ENCODE measurements at places on chromosomes 2 and 18. TPM values are rescaled to one million over a fixed set of nuclear protein-coding genes. Genes with fewer than 3 reads are reported as not detected.
A peak's percentile ranks its signal among the peaks of the same experiment; 100 is the strongest.

DNA sequence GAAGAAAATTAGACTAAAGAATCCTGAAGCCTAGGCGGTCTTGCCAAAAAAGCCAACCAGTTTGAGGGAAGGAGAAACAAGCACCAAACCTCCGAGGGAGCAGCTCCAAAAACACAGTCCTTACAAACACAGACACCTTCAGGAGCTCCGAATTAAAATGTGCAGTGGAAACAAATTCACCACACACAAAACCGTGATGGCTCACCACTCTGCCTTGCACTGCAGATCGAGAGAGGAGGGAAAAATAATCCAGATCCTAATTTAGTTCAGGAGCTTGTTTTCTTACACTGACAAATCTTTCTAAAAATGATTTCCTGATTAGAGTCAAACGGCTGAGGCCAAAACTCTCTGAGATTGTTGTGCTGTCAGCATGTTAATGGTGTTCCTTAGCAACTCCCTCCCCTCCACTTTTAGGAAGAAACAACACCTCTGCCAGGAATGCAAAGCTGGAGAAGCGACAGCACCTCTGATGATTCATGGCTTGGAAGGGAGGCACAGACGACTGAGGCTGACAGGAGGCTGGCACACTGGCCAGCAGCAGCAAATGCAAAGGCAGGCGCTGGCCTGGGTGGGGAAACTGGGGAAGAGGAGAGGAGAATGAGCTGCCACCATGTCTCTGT is 249.4 kb upstream of the KLHL29 start:
- no peak for DNase-seq

DNA sequence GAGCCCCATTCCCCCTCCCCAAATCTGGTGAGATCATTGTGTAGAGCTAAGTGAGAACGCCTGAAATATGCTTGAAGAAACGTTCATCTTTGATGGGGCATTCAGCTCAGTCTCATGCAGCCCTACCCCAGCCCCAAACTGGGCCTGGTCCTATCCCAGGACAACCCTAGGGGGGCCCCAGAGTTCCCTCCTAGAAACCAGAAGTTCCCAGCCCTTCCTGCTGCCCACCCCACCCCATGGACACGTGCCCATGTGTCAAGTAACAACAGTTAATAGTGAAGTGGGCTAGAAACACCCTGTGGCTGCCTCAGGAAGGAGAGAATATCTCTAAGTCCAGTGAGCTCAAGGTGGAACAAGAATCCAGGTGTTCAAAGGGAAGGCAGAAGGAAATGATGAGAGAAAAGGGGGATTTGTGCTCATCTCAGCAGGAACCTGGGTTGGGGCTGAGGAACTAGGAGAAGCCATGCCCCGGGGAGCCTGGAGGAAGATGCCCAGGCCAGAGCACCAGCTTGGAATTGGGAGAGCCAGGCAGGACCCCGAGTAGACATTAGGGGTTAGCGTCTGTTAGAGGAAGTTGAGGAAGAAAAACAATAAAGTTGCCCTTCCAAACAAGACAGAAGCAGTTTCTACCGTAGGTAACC is 20.1 kb upstream of the SLC20A1 start:
- no peak for DNase-seq

- DNase-seq = no peak
These were observed 94.4 kb upstream of the RND3 start for GRCh38 chr2:150581717-150582472.

- no peak for DNase-seq
These were observed 132.6 kb upstream of the ZNF236 start for GRCh38 chr18:76689646-76690264.

DNA sequence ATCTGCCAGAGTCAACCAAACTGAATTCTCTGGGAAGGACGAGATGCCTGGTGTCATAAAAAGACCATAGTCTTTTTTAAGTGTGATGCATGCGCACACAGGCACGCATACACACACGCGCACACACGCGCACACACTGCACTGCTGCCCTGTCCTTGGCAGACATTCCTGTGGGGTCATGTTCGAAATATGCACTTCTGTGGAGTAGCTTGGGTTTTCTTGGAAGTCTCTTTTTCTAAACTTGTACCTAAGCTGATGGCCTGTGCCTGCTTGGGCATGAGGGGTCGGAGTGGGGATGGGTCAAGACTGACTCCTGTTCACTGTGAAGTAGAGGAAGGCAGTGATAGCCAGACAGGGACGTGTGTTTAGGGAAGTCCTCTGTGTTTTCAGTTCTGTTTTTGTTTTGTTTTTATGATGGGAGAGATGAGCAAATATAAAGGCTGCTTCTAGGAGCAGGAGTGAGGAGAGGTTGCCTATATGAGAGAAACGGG is 4.0 kb upstream of the RMC1 start:
- DNase-seq = peak; percentile 58

DNA sequence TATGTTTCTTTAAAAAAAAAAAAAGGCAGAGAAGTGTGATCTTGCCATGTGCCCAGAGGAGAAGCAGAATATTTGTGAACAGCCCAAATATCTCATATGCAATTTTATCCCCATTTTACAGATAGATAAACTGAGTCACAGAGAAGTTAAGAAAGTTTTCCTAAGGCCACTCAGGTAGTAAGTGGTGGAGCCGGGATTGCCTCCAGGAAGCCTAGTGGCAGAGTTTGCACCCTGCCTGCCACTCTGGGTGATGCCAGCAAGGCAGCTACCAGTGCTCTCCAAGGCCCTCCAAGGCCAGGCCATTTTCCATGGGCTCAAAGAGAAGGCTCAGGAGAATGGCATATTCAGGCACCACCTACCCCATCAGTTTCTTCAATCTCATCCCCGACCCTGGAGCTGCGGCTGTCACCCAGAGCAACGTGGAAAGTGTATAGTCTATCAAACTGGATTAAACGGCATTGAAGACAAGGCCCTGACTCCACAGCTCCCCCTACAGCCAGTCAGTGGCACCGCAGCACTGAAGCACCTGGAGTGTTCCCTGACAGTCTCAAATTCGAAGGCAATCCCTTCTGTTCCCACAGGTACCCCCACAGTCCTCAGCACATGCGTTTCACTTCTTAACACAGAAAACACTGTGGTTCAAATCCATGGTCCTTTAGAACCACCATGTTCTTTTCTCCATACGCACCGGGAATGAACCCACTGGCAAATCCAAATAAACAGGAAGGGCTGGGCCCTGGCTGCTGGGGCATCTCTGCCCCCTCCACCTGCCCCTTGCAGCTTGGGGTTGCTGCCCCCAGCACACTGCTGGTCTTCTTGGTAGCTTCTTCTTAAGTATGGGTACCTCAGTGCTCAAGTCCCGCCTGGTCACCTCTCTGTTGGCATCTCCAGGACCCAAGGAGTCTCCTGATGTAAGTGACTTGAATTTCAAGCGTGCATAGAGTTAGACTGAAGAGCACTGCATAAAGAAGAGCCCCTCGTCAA is 175.3 kb downstream of the INHBB start:
- DNase-seq = no peak

- no peak for DNase-seq
These were observed 58.6 kb downstream of the GALNT14 start for GRCh38 chr2:31079665-31080064.

DNA sequence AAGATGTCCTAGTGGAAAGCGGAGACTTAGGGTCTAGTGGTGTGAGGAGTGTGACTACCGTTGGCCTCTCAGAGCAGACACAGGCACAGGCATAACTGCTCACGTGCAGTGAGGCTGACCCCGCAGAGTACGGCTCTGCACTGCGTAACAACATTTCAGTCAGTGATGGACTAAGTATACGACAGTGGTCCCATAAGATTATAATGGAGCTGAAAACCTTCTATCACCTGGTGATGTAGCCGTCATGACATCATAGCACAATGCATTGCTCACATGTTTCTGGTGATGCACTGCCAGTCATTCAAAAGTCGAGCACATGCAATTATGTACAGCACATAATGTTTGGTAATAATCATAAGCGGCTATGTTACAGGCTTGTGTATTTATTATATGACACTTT is 179.6 kb downstream of the VAPA start:
- DNase-seq = no peak

DNA sequence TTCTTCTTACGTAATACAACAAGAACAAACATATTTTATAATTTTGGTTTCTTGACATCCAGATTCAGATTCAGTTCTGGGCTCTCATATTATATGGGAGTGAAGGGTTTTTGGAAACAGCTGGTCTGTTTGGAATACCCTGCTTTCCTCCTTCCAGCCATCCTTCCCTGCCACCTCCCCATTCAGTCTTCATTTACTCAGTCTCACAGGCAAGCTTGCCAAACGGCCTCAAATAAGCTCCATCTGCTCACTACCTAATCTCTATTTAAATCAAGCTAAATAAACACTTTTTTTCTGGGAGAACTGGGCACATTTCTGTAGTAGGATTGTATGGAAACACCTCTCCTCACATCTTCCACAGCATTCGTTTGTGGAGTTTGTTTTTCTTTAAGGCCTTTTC is 147.5 kb downstream of the RND3 start:
- DNase-seq = no peak

DNA sequence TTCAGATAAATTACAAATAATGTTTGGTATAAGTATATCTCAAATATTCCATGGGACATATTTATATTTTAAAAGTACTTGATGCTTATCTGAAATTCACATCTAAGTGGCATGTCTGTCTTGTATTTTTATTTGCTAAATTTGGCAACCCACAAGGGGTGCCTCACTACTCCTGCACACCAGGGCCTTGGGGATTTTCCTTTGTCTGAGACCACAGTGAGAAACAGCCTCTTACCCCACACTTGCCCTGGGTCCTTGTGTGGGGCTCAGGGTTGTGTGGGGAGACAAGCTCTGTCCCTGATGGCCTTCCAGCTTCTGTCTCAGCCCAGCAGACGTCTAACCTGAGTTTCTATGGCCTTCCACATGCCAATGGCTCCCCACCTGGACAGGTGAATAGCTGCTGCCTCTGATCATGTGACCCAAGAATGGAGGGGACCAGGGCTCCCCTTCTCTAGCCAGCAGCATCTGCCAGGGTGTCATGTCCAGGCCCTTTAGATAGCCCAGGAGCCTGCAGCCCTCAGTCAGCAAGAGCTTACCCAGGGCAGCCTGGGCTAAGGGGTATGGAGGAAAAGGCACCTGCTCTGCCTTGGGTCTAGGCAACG is 49.5 kb upstream of the MRPL33 start:
- DNase-seq = no peak

DNA sequence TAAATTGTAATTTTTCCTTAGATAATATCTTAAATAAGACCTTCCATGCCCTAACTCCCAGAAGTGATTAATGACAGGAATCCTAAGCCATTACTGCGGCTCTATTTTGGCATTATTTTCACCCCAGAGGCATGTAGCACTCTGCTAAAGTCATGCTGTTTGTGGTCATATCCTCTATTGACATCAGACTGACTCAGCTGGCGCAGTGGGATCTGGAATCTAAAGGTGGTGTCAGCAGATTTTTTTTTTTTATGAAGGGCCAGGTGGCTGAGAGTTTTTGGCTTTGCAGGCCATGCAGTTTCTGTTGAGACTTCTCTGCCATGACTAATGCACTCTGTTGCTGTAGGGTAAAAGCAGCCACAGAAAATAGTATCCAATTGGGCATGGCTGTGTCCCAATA is 64.1 kb upstream of the ACVR1C start:
- no peak for DNase-seq

DNA sequence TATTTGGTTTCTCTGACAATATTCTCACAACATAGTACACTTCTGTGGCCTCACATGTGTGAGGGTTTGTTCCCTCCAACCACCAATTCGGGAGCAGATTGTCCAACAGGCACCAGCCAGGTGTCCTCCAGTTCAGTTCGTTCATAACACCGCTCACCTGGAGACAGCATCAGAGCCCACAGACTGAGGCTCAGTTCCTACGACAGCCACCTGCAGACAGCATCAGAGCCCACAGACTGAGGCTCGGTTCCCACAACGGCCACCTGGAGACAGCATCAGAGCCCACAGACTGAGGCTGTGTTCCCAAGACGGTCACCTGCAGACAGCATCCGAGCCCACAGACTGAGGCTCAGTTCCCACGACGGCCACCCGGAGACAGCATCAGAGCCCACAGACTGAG is 58.2 kb upstream of the SNTG2 start:
- DNase-seq = no peak

DNA sequence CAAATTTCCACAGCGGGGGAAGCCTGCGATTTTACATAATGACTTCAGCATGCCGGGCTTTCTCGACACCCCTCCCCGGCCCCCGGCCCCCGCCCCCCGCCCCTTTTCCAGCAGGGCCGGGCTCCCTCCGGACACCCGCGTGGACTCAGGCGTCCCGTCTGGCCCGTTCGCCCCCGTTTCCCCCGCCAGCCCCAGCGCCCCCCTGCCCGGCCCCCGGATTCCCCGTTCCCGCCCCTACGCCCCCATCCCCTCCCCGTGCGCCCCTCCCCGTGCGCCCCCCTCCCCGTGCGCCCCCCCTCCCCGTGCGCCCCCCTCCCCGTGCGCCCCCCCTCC is 456 bp upstream of the NFATC1 start:
- no peak for DNase-seq

- DNase-seq = no peak
These were observed 163.5 kb downstream of the UXS1 start for GRCh38 chr2:106030287-106031268.

DNA sequence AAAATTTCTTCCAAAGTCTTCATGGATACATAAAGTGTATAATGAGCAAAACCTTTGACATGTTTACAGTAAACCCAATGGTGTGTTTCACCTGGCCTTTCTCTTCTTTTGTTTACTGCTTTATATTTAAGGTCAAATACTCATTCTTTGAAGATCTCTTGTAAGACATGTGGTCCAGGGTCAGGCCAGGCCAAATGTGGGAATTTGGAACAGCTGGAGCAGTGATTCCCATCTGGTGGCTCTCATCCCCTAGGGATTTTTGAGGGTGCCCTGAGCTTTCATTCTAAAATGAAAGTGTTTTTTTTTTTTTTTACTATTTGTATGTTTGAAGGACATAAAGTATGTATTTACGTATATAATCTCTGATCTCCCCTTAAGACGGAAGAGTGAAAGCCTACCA is 13.8 kb upstream of the MGAT5 start:
- no peak for DNase-seq

DNA sequence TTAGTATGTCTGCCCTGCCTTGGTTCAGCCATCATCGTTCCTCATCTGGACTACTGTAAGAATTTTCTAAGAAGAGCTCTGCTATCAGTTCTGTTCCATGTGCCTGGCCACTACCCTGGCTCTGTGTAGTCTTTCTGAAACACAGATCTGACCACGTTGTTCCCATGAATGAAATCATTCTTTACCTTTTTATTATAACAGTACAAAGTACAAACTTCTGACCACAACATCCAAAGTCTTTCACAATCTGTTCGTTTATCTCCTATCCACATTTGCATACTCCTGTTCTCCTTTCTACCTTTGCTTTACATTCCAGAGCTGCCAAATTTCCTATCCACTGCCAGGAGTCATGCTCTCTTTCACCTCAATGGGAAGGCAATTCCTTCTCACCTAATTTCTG is 284.6 kb upstream of the LRP1B start:
- DNase-seq = no peak

The GALR1 gene
- not detected for total RNA-seq

The ADRA2B gene
- total RNA-seq = 0.27 TPM

The CFAP65 gene
- total RNA-seq = not detected

The NEMP2 gene
- 17.3 TPM for total RNA-seq

The SLC14A1 gene
- total RNA-seq = 6.1 TPM

The PPP4R1 gene
- total RNA-seq = 65.0 TPM

The FRZB gene
- total RNA-seq = 0.10 TPM

The RAB6C gene
- total RNA-seq = not detected

The SCYGR4 gene
- not detected for total RNA-seq
